ENCODE measurements at places on chromosomes 16 and 17.

DNA sequence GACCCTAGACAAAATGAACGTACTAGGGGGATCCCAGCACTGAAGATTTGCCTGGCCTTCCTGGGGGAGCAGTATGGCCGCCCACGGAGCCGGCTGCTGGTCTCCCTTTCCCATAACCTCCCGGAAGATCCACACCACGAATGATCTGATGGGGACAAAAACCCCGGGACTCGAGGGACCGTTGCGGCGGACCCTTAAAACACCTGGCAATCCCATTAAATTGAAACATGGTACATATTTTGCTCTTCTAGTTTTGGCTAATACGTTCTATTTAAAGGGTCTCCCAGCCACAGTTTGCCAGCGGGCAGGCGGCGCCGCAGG, 45.2 kb upstream of the LCMT1 start:
- DNase-seq: no peak

DNA sequence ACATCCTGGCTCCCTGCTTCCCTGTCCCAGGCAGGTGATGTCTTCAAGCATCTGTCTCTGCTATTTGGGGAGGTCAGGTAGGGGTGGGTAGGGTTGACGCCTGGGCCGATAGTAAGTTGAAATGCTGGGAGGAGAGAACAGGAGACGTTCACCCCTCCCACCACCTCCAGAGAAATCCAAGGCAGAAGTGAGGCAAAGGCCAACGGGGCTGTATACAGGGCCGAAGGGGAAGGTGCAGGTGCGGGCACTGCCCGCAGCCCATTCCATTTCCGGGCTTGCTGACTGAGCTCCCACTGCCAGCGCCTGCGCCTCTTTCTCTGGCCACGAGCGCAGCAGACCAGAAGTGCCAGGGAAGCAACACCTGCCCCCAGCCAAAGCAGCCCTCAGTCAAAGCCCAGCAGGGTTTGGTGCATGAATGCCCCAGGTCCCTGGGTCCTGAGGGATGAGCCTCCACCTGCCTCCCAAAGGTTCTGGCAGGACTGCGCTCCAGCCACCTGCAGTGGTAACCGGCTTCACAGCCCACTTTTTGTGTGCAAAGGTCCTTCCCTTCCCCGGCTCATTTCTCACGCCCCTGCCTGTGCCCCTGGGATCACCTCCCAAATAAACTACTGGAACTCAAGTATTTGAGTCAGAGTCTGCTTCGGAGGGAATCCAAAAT, 127.6 kb upstream of the TNRC6C start:
- no peak for DNase-seq

GRCh38 chr16:84150926-84151325, 5.8 kb downstream of the DNAAF1 start:
- no peak for DNase-seq

- no peak for DNase-seq
Measured at GRCh38 chr16:85483424-85483823, 129.7 kb upstream of the GSE1 start.

- peak; percentile 77 for DNase-seq
Measured at GRCh38 chr17:48131216-48131824, 23.8 kb downstream of the SNX11 start.

- no peak for DNase-seq
Measured at GRCh38 chr16:53852678-53853077, 148.7 kb downstream of the FTO start.

DNA sequence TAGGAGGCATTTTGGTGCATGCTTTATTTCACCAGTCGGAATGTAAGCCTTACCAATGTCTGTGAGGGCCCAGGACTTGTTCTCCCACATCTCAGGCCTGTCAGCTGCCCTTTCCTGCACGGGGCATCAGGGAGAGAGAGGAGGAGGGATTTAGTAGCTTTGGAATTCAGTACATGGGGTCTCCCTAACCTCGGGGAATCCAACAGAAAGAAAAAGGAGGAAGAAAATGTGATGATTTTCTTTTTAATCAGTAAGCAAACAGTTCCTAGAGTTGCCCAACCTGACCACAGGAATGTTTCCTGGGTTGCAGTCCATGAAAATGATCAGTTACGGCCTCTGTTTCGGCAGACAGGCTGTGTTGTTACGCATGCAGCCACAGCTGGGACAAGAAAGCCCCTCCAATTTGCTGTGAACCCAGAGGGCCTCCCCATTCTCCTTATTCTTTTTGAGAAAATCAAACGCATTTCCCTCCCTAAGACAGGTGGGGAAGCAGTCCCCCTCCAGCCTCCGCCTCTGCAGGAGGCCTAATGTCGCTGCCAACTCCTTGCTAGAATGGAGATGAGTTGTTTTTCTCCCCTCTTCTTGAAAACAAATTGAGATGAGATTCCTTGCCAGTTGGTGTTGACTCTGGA, 53.1 kb upstream of the TANGO6 start:
- DNase-seq: peak; percentile 21

DNA sequence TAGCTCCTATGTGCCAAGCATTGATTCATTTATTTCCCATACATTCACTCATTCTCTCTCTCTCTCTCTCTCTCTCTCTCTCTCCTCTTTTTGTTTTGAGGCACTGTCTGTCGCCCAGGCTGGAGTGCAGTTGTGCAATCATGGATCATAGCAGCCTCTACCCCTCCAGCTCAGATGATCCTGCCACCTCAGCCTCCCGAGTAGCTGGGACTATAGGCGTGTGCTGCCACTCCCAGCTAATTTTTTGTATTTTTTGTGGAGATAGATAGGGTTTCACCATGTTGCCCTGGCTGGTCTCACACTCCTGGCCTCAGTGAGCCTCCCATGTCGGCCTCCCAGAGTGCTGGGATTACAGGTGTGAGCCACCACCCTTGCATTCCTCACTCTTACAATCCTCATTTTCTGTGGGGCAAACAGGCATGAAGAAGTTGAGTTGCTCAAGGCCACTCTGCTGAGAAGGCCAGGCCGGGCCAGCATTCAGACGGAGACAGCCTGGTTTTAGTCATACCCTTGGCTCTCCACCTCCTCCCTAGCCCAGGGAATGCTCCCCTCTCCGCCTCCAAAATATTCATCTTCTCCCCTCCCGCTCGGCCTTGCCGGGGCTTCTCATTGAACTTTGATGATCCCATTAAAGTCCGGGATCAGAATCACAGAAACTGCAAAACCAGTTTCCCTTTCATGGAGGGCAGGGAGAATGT, 765 bp upstream of the PRM2 start:
- no peak for DNase-seq

GRCh38 chr16:86085161-86085611, 186.2 kb downstream of the IRF8 start:
- DNase-seq: no peak

- DNase-seq: peak; percentile 62
Measured at GRCh38 chr17:16459855-16460550, 32.0 kb downstream of the LRRC75A start.

DNA sequence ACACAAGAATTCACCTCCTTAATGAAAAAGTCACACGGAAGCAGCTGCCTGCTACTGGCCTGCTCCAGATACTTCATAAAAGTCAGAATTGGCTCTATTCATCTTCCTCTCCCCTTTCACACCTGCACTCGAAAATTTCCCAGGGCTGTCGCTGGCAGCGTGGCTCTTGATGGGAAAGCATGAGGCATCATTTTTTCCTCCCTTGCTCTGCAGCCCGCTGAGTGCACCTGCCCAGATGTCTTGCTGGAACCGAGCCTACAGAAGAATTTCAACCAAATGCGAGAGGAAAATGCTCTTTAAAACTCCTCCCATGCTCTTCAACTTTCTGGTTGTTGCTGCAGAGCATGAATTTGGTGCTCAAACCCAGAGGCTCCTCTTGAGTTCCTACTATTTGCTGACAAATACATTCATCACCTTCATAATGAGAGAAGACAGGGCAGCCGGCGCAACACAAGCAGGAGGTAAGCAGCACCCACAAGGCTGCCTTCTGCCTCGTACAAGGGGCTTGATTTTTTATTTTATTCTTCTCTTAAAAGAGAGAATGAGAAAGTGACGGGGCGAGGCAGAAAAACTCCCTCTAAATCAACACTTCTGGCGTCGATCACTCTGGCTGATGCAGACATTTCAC, 146.8 kb downstream of the ZFHX3 start:
- no peak for DNase-seq

DNA sequence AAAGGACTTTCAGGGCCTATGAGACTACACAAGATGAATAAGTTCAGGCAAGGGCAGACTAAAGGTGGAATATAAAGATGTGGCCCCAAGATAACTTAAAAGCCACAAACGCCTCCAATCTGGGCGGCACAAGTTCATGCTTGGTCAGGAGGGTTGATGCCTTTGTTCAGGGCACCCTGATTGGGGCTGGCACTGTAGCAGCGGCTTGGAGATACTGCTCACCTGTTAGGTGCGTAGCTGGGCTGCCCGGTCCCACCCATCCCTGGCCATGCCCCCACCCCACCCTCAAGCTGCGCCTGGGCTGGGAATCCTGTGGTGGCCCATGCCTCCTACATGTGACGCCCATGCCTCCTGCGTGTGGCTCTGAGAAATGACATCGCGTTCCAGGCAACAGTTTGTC, 12.5 kb upstream of the SLC13A2 start:
- no peak for DNase-seq

- no peak for DNase-seq
Measured at GRCh38 chr17:76672270-76672851, 28.8 kb upstream of the ST6GALNAC1 start.

- no peak for DNase-seq
Measured at GRCh38 chr16:54926166-54926838, 4.4 kb upstream of the IRX5 start.

DNA sequence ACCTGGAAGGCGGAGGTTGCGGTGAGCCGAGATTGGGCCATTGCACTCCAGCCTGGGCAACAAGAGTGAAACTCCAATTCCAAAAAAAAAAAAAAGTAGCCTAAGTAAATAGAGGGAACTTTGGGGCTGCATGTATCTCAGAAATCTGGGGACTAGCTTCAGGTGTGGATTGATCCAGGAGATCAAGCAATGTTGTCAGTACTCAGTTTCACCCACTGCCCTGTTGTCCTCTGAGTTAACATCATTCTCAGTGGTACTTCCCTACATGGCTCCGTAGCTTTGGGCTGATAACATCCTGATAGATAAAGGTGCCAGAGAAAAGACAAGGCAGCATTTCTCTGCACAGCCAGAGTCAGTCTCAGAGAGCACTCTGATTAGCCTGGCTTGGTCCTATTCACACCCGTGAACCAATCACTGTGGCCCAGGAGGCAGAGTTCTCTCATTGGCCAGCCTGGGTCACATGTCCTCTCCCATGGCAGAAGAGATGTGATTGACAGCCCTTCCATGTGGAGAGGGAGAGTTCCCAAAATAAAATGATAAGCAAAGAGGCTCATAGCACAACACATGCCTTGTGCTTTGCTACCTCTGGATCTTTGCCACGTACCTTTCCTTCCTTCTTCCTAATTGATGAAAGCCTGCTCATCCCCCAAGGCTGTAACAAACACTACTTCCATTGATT, 99.6 kb downstream of the ABCC1 start:
- no peak for DNase-seq

- no peak for DNase-seq
Measured at GRCh38 chr16:79211586-79211985, 389.0 kb downstream of the MAF start.

GRCh38 chr17:66715745-66716156, 119.2 kb upstream of the CACNG5 start:
- DNase-seq: no peak

DNA sequence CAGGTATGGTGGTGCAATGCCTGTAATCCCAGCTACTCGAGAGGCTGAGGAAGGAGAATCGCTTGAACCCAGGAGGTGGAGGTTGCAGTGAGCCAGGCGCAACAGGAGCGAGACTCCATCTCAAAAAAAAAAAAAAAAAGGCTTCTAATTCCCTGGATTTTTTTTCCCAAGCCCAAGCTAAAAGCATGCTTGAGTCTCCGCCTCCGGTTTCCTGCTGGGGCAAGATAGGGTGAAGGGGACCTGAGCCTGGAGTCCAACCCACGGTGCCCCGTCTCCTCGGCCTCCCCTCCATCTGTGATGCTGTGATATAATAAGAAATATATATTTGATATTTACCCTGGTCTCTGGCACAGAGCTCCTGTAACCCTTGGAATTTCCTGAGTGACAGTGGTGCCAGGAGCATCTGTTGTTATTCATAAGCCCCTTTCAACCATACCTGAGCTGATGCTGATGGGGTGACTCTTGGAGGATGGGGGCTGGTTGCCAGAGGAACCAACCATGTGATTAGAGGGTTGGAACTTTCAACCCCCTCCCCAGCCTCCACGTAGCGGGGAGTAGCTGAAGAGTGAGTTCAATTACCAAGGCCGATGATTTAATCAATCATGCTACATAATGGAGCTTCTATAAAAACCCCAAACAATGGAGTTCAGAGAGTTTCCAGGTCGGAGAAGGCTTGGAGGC, 12.8 kb upstream of the TNK1 start:
- no peak for DNase-seq

DNA sequence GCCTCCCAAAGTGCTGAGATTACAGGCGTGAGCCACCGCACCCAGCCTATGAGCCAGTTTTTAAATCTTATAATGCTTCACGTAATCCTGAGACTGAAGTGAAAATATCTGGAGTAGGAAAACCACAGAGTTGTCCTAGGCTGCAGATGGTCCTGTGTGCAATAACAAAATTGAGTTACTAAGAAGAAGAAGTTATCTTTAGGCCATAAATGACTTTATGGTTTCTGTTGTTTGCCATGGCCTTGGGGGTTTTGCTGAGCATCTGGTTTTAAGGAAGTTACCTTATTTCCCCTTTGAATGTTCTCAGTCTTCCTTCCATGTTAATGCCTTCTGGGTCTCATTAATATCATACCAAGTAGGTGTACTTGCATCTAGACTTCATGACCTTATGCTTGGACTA, 16.5 kb downstream of the NMT1 start:
- no peak for DNase-seq

DNA sequence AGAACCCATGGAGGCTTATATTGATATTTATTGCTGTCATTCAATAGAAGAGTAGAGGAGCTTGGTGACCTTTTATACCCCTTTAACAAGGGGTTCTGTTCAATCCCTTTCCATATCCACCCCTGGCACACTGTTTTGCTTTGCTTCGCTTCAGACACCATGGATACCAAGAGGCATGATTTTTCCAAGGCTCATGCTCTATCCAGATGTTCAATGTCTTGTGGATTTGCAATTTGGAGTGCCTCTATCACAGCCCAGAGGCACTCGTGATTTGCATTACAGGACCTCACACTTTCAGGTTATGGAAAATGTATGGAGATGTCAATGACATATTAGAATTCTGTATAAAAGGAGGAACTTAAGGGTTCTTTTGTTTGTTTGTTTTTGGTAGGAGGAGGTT, 21.5 kb downstream of the CFAP20 start:
- no peak for DNase-seq

- peak; percentile 15 for DNase-seq
Measured at GRCh38 chr17:79943347-79944241, 92.1 kb downstream of the TBC1D16 start.

- DNase-seq: no peak
Measured at GRCh38 chr16:10965440-10966061, 21.2 kb downstream of the CLEC16A start.
